ENCODE measurements at places on chromosomes 2 and 18.

GRCh38 chr2:228318218-228318617 lies 136.7 kb upstream of the SPHKAP start:
- DNase-seq: no peak

DNA sequence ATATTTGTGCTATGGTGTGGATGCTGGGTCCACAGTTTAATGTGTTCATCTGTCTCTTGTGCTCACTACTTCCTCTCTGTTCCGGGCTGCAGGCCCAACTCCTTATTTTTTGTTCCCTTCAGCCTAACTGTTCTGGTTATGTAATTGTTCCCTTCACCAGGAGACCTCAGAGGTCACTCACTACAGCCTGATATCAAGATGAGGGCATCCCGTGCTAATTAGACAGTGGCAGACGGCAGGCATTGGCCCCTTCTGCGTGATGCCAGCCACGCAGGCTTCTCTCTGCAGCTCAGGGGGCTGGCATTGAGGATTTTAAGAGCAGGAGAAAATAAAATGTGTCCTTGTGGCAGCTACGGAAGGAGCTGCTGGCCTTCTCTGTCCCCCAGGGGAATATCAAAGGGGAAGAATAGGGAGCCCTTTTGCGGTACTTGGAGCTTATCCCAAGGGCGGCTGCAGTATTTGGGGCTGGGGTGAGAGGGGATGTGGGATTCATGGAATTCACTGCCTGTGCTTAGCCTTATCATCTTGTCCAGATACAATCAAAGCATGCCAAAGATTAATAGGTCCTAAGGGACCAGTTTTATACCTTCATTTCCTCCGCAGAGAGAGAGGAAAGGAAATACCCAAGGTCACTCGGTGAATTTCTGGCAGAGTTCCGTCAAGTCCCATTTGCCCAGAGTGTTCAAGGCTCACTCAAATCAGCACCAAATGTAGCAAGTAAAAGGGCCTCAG lies 53.3 kb upstream of the TRIB2 start:
- DNase-seq: no peak

DNA sequence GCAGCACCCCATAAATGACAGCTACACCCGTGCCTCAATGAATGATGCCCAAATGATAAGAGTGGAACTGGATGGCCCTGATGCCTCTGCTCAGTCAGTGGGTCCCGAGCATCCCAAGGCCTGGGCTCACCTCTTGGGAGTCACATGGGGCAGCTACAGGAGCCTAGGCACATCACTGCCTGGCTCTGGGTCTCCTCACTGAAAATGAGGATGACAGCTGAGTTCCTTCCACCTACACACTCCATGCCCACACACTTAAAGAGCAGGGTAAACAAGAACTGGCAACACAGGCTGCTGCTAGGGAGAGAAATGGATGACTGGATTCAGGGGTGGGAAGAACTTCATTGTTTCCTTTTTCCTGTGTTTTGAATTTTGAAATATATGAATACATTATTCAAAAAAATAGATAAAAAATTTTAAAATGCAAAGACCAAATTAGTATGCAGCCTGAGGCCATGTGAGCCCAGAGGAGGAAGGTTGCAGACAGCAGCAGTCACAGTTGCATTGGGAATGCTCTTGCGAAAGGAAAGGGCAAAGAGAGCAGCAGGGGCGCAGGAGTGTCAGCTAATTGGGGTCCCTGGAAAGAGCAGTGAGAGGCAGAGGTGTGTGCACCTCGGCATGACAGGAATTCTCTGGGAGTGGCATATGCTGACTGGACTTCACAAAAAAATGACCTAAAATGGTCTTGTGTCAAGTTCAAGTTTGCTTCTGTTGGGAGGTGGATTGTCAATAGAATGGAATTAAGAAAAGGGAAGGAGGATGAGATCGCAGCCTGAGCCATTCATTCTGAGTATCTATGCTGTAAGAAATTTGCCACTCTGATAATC lies 327.1 kb downstream of the CELF4 start:
- no peak for DNase-seq

- no peak for DNase-seq
Measured at GRCh38 chr18:77057006-77057395, 75.6 kb downstream of the MBP start.

- DNase-seq: no peak
Measured at GRCh38 chr2:1654696-1655374, 89.5 kb downstream of the PXDN start.

- no peak for DNase-seq
Measured at GRCh38 chr18:29171892-29172755, 995.2 kb upstream of the CDH2 start.

GRCh38 chr18:35582899-35583558 lies 1.5 kb downstream of the GALNT1 start:
- DNase-seq: no peak

- DNase-seq: no peak
Measured at GRCh38 chr2:212223696-212224095, 314.9 kb downstream of the ERBB4 start.

- no peak for DNase-seq
Measured at GRCh38 chr2:116450990-116451389, 1363.5 kb upstream of the DDX18 start.

DNA sequence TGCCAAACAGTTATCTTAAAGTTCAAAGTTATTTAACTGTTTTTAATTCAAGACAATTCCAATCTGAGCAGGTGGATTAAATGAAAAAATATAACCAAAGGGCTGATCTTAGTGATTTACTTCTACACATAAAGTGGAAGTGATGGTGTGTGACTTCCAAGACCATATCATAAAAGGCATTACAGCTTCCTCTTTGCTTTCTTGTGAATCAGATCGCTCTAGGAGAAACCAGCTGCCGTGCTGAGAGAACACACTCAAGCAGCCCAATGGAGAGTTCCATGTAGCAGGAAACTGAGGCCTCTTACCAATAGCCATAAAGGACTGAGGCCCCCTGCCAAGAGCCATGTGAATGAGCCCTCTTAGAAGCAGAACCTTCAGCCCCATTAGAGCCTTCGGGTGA lies 197.4 kb downstream of the NBAS start:
- no peak for DNase-seq

DNA sequence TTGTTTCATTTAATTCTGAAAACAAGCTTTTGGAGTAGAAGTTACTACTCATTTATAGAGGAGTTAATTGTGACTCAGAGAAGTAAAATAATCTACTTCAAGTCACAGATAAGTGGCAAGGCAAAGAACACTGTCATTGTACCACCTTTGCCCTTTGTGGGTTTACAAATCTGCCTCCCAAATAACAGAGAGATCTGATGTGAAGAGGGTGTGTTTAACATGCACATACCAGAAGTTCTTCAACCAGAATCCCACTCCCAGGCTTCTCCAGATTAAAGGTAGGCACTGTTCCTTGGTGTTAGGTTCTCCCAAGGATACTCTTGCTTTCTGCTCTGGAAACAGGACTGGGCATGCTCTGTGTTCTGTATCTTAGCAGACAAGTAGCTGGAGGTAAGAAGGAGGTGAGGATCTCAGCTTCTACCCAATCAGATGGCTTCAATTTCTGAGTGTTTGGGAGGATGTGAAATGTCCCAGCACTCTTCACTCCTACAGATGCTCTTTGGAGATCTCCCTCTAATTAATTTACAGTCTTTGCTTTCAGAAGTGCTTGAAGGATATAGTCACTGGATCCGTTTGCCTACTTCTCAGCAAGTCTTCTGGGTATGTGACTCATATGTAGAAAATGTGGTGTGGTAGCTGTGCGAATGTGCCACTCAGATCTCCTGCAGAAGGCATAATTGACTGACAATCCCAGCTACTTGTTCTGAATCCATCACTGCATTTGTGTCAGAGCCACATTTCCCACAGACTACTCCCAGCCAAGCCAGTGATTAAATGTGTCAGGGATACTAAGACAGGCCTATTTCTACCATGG lies 111.1 kb downstream of the KLHL14 start:
- DNase-seq: no peak

DNA sequence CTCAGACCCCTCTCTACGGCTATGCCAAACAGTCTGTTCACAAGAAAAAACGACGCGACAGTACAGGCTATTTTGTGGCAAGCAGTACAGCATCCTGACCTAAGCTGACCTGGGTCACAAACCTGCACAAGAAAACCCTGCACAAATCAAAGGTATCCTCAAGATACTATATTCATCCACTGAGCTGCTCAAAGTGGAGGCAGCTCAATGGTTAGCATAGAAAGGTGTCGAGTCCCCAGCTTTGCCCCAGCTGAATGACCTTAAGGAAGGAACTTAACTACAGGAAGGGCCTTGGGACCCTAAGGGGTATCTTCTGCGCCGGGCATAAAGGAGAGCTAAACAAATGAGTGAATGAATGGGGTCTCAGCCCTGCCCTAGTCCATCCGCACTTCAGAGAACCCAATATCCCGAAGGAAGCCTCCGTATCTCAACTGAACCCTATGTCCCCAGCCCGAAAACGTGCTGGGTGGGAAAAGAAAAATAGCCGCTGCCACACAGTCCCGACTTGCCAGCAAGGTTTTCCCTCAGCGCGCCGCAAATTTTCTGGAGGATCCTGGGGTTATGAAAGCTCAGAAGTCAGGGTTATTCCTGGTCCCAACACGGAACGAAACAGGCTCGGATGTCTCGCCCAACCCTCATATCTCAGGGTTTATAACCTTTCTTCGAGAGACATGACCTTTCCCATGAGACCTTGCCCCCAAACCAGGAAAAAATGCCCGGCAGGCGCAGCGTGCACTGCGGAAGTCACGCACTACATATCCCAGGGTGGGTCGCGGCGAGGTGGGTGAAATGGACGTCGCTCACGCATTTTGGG lies at the start of gene FASTKD1:
Gene FASTKD1 (minus strand): TSS at position 706 of the 814 bp plus-strand sequence. CDS start 1,836 bp downstream, outside the sequence.
- peak; percentile 83 for DNase-seq

DNA sequence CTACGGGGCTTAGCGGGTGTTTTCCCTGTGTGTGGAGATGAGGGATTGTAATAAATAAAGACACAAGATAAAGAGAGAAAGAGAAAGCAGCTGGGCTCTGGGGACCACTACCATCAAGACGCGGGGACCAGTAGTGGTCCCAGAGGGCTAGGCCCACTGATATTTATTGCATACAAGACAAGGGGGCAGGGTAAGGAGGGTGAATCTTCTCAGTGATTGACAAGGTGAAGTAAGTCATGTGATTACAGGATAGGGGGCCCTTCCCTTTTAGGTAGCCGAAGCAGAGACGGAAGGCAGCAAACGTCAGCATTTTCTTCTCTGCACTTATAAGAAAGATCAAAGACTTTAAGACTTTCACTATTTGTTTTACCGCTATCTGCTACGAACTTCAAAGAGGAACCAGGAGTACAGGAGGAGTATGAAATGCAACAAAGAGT lies 4.5 kb upstream of the GAL3ST2 start:
- DNase-seq: no peak

DNA sequence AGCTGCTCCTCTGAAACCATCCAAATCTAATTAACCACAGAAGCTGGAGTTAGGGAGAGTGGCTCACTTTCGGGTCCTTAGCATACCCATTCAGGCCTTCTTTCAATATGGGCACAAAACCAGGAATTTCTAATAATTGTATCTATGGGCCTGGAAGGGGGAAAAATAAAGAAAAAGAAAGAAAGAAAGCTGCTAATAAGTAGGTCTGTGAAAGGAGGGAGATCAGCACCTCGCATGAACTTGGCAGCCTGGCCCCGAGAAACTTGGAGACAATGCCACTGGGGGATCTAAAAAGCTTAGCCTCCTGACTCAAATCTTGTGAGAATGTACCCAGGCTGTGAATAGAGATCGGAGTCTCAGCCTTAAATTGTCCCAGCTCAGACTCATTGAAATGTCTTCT lies 252.1 kb upstream of the SLC14A2 start:
- DNase-seq: no peak

DNA sequence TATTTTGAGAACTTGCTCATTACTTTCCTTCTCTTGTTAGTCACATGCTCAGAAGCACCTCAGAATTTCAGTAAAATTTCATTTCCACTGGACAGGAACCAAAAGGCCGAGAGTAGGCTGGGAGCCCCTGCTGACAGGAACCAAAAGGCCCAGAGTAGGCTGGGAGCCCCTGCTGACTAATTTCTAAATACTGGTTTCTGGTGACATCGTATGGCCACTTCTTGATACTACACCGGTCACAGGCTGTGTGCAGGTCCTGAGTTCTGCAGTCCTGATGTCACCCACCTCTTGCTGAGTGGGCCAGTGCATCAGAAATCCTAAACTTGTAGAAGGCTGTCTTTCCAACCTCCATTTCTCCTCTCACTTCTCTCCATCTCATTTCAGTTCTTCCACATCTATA lies 17.7 kb upstream of the EN1 start:
- DNase-seq: no peak

DNA sequence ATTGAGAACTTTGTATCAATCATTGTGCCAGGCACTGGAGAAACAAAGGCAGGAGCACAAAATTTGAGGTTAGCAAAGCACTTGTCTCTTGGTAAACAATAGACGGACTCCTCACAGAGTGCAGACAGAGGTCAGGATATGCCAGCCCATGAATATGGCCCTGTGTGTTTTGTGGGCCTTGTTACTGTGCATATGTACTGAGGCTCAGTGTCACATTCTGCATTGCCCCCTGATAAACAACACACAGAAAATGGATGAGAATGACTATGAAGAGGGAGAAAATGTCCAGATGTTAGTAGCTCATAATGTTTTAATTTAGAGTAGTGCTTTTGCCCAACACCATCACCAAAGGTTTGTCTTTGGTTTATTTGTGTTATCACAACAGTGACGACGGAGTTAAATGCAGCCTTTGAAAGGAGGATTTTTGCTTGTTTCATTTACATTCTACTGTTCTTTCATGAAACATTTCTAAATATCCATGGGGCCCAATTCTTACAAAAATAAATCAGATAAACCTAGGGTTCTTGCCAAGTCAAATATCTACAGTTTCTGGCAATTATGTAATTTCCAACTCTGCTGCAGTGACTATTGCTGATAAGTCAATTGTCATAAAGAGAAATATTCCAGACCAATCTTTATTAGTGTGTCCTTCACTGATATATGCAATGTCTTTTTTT lies 14.6 kb upstream of the NT5C1B start:
- no peak for DNase-seq

DNA sequence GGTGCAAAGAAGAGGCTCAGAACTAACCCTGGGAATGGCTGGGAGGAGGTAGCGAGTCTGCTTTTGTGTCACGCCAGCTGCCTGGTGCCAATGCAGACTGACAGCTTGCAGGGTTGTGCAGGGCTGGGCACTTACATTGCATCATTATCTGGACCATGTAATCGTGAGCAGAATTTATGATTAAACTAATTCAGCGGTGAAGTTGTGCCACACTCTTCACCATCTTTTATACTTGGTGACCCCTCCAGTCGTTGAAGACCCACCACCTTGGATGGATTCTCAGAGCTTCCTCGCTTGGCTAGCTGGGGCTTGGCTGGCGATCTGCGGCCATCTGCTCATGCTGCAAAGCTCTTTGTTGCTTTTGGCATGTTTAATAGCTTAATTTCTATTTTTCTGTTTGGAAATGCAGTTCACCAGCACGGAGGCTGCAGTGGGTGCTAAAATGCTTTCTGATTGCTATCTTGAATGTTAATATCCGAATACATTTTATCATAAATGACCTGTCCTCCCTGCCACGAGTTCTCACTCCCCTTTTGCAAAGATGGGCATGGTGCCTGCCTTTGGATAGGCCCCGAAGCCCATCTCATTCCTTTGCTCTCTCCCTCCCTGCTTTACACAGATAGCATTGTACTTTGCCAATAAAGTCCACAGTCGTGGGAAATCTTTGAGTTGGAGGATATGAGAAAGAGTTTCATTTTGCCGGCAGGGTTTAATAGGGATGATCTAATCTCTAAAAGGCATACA lies 188.2 kb downstream of the PRKCE start:
- no peak for DNase-seq

Data from stimulated activated CD4-positive, alpha-beta T cell treated with anti-CD3 and anti-CD28 coated beads, Interleukin-12 subunit alpha, Interleukin-12 subunit beta, amount 100 ng/mL, for 4 hours (primary cell).